ENCODE measurements at places on chromosomes 6 and 20. TPM values are rescaled to one million over a fixed set of nuclear protein-coding genes. Genes with fewer than 3 reads are reported as not detected.

GRCh38 chr6:113630738-113631535 lies 226.2 kb upstream of the MARCKS start:
- H3K27ac ChIP-seq: peak overlapping the region; percentile 91
- no peaks in the 10 kb centered on the region for H3K36me3 ChIP-seq
- peak; percentile 60 for DNase-seq
- no peaks in the 10 kb centered on the region for H3K27me3 ChIP-seq

DNA sequence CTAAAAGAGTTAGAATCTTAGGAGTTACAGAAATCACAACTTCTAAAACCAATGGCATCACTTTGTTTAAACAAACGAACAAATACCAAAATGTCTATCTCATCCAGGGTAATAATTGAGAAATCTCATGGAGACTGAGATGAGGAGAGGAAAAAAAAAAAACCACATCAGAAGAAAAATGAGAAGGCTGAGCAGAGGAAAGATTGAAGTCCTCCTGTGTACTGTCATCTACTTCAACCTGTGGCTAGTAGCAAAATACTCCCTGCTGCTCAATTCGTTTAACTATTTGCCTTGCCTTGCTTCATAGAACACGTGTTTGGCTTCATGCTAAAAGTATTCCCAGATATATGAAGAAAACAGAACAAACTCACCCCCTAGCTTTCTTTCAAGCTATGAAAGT lies 143.7 kb downstream of the PDE10A start:
- H3K4me1 ChIP-seq: no peaks in the 10 kb centered on the region
- H3K4me3 ChIP-seq: no peak overlapping the region
- no peak for DNase-seq
- H3K27ac ChIP-seq: no peak overlapping the region

- H3K27ac ChIP-seq: peak within 1 kb of the TSS; percentile 82
- peaks cover 36% of the 10 kb centered on the region for H3K4me1 ChIP-seq
- H3K36me3 ChIP-seq: no peaks in the 10 kb centered on the region
- DNase-seq: no peak
These were observed at the start of gene KIAA1755 for GRCh38 chr20:38260378-38261053. Gene KIAA1755, minus strand, starts transcription at chr20:38260735. Its CDS starts 235 bp downstream, at chr20:38260500.

GRCh38 chr20:33686984-33687366 lies 790 bp upstream of the E2F1 start:
- no peak overlapping the region for H3K27ac ChIP-seq
- no peaks in the 10 kb centered on the region for H3K27me3 ChIP-seq
- H3K36me3 ChIP-seq: no peaks in the 10 kb centered on the region
- H3K4me1 ChIP-seq: peaks cover 22% of the 10 kb centered on the region
- peak overlapping the region; percentile 54 for H3K4me3 ChIP-seq

DNA sequence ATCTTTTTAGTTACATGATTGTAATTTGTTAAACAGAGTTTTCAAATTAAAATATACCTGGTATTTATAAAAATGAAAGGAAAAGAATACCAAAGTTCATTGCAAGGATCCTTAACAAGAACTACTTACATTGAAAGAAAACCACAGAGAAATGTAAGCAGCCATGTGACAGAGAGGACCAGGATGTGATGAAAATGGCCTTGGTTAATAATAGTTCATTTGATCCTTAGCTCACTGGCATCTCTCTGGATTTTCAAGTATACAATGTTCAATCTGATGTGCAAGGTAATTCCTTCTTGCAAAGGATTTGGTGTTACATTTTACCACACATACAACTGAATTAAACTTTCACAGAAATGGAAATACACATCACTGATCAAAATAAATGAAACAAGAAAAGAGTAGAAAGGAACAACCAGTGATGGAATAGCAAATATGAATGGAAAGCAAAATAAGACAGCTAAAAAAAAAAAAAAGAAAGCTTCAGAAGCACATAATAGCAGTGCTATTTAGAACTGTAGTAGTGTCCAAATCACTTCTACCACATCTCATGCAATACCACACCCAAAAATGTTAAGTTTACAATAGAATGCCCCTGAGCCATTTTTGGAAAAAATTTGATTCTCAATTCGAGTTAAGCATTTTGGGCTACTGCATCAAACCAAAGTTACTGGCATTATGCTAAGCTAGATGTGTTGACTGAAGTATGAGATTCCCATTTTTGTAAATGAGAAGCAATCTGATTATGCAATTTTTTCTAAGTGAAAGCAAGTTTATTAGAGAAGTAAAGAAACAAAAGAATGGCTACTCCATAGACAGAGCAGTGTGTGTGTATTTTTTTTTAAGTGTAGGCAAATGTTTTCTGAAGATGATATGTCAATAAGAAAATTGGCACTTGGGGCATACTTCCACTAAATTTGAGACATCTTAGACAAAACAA lies 22.6 kb upstream of the HLA-A start:
- no peak overlapping the region for H3K27ac ChIP-seq
- no peaks in the 10 kb centered on the region for H3K36me3 ChIP-seq
- H3K27me3 ChIP-seq: no peaks in the 10 kb centered on the region
- DNase-seq: no peak

The GATA5 gene
- total RNA-seq: not detected

The SIGLEC1 gene
- not detected for total RNA-seq
